ENCODE measurements at places on chromosomes 2 and 18. TPM values are rescaled to one million over a fixed set of nuclear protein-coding genes. Genes with fewer than 3 reads are reported as not detected.

SLC8A1 gene
- 492 TPM for total RNA-seq

FZD7 gene
- total RNA-seq = 21.8 TPM

FAM110C gene
- 0.60 TPM for total RNA-seq

ZAP70 gene
- 2.7 TPM for total RNA-seq

LINC00305 gene
- 0.21 TPM for total RNA-seq

PSMA8 gene
- total RNA-seq = not detected

FAM228A gene
- total RNA-seq = 1.7 TPM

ACP1 gene
- 119 TPM for total RNA-seq

SCN9A gene
- total RNA-seq = 1.4 TPM

NLRC4 gene
- not detected for total RNA-seq

TRIM54 gene
- total RNA-seq = 65.9 TPM

GAREM2 gene
- 1.2 TPM for total RNA-seq

CCDC148 gene
- total RNA-seq = 0.78 TPM

VIT gene
- total RNA-seq = not detected

DNA sequence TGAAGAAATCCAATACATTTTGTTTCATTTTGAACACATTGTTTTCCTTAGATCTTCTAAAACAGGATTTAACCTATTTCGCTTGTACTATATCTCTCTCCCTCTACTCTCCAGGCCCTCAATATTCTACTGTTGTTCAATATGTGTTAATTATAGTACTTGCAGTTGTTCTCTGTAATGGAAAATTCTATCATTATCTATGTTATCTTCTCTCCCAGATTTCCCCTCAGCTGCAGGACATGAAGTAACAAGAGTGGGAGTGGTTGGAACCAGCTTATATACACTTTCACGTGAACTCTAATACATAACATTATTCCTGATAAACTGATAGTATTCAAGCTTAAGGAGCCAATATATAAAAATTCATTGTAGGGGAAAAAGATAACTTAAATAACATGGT, 7.0 kb upstream of the STRN start:
- no peaks in the 10 kb centered on the region for H3K36me3 ChIP-seq
- DNase-seq = no peak
- H3K4me1 ChIP-seq = peaks cover 9% of the 10 kb centered on the region
- H3K27me3 ChIP-seq = no peaks in the 10 kb centered on the region
- H3K27ac ChIP-seq = no peak overlapping the region
- no peak overlapping the region for H3K4me3 ChIP-seq

GRCh38 chr2:211045025-211045424, 488.6 kb downstream of the CPS1 start:
- peaks cover 2% of the 10 kb centered on the region for H3K27me3 ChIP-seq
- no peaks in the 10 kb centered on the region for H3K4me1 ChIP-seq
- no peak overlapping the region for H3K4me3 ChIP-seq
- H3K36me3 ChIP-seq = no peaks in the 10 kb centered on the region

GRCh38 chr2:121386707-121387106, 101.7 kb upstream of the TFCP2L1 start:
- no peaks in the 10 kb centered on the region for H3K4me1 ChIP-seq
- no peak overlapping the region for H3K27ac ChIP-seq

- no peaks in the 10 kb centered on the region for H3K27me3 ChIP-seq
- H3K4me1 ChIP-seq = no peaks in the 10 kb centered on the region
- H3K36me3 ChIP-seq = no peaks in the 10 kb centered on the region
Measured at GRCh38 chr2:159557437-159558034, 58.8 kb downstream of the BAZ2B start.

DNA sequence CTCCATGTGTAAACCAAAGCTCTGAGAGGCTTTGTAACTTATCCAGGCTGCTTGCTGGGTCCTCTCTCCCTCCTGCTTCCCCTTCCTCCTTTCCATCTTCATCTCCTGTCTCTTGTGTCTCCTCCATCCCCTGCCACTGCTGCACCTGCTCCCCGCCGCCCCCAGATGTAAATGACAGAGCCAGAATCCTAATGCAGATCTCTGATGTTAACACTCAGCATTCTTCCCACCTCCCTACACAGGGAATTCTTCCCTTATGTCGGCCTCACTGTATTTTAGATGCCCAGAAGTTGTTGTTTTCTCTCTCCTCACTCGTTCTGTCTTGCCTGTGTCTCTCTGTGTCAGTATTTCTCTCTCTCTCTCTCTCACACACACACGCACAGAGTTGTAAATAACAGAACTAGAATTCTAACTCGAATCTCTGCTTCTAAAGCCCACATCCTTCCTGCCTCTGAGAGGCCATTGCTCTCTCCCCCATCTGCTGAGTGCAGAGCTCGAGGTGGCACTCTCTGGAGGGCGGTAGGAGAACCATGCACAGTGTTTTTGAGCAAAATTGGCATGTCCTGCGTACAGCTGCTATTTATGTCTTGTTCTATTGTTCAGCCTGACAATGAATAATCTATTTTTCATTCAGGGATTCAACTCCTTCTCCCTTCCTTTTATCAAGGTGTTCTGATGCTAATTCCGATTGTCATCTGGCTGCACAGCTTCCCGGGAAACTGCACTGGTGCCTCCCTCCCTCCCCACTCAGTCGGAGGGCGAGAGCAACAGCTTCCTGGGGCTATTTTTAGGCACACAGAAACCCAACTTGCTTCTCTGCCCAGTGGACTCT, 219.9 kb downstream of the SH3RF3 start:
- H3K4me3 ChIP-seq = no peak overlapping the region
- H3K27me3 ChIP-seq = no peaks in the 10 kb centered on the region
- DNase-seq = no peak
- H3K27ac ChIP-seq = no peak overlapping the region
- H3K36me3 ChIP-seq = no peaks in the 10 kb centered on the region
- peaks cover 18% of the 10 kb centered on the region for H3K4me1 ChIP-seq

- H3K36me3 ChIP-seq = no peaks in the 10 kb centered on the region
- no peak overlapping the region for H3K27ac ChIP-seq
- H3K27me3 ChIP-seq = no peaks in the 10 kb centered on the region
- H3K4me1 ChIP-seq = no peaks in the 10 kb centered on the region
- no peak for DNase-seq
Measured at GRCh38 chr2:18856765-18857164, 267.4 kb upstream of the NT5C1B start.

DNA sequence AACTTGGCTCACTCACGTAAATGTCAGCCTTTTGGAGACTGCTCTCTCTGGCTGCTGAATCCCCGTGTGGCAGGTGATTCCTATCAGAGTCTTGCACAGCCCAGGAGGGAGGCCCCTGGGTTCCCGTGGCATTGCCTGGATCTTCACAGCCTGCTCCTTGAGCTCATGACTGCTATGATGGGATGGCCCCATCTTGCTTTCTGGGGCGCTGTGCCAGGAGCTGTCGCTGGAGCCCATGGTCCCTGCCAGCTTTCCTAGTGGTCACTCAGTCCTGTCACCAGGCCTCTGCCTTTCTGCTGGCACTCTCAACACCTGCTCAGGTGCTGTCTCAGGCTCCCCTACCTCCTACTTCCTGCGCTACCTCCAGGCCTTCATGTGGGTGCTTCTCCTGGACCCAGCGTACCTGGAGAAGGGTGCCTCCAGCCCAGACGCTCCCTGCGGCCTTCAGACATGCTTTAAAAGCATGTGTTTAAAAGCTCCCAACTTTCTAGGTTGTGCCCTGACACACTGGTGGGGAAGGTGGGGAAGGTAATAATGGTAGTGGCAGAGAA, 110.1 kb downstream of the MCFD2 start:
- no peaks in the 10 kb centered on the region for H3K36me3 ChIP-seq
- H3K4me3 ChIP-seq = no peak overlapping the region
- no peaks in the 10 kb centered on the region for H3K4me1 ChIP-seq

DNA sequence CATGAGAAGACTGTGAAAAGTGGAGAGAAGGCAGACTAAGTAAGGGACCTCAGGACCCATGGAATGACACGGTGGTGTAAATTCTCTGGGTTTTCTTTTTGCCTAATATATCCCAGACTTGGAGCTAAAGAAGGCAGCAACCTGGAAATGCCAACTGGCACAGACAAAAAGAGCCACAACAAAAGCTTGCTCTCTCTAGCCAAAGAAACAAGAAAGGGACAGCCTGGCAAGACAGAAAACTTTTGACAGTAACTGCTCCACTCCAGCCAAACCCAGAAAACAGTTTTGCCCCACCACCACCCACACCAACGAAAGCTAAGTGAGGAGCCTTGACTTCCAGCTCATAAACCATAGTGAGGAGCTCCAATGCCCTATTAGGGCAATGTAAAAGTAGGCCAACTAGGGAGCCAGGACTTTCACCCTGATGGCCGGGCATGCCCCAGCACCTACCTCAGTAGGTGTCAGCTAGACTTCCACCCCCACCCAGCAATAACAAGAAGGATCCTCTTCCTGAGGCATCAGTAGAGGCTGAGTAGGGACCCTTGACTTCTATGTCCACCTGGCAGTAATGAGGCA, 35.5 kb downstream of the PELI1 start:
- H3K36me3 ChIP-seq = no peaks in the 10 kb centered on the region
- H3K27ac ChIP-seq = no peak overlapping the region
- DNase-seq = no peak

GRCh38 chr2:227643990-227644551, 22.5 kb upstream of the SCYGR5 start:
- H3K4me1 ChIP-seq = no peaks in the 10 kb centered on the region
- DNase-seq = no peak
- H3K4me3 ChIP-seq = no peak overlapping the region

- H3K4me1 ChIP-seq = no peaks in the 10 kb centered on the region
- no peaks in the 10 kb centered on the region for H3K27me3 ChIP-seq
- no peak overlapping the region for H3K4me3 ChIP-seq
- H3K36me3 ChIP-seq = no peaks in the 10 kb centered on the region
- no peak overlapping the region for H3K27ac ChIP-seq
Measured at GRCh38 chr2:12685145-12685544, 31.6 kb upstream of the TRIB2 start.

DNA sequence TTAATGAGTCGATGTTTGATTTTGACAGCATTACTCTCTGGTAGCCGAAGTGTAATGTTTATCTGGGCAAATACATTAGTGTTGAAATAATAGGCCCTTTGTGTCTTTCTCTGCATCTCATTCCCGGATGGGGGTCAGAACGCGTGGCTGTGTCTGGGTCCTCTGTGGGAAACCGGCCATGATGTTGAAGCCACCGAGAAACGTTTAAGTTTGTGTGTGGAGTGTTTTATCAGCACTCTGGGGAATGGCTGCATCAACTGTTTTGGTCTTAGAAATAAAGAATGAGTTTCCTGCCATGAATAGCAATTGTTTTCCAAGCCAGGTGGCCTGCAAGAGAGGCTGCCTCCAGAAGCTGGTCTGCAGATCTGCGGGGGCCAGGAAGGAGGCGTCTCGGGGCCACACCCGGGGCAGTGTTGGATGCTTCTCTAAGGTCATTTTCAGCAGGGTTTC, 69.7 kb downstream of the RNF144A start:
- H3K4me3 ChIP-seq = no peak overlapping the region
- peak; percentile 60 for DNase-seq
- H3K4me1 ChIP-seq = peaks cover 5% of the 10 kb centered on the region
- H3K36me3 ChIP-seq = no peaks in the 10 kb centered on the region
- H3K27ac ChIP-seq = no peak overlapping the region

- no peak for DNase-seq
- H3K36me3 ChIP-seq = no peaks in the 10 kb centered on the region
- no peaks in the 10 kb centered on the region for H3K4me1 ChIP-seq
Measured at GRCh38 chr2:209368406-209368805, 55.4 kb upstream of the MAP2 start.

- peaks cover 49% of the 10 kb centered on the region for H3K36me3 ChIP-seq
- DNase-seq = no peak
- peaks cover 31% of the 10 kb centered on the region for H3K4me1 ChIP-seq
- no peaks in the 10 kb centered on the region for H3K27me3 ChIP-seq
- peak overlapping the region; percentile 94 for H3K4me3 ChIP-seq
Measured at GRCh38 chr2:66441581-66442320, 6.8 kb downstream of the MEIS1 start.

DNA sequence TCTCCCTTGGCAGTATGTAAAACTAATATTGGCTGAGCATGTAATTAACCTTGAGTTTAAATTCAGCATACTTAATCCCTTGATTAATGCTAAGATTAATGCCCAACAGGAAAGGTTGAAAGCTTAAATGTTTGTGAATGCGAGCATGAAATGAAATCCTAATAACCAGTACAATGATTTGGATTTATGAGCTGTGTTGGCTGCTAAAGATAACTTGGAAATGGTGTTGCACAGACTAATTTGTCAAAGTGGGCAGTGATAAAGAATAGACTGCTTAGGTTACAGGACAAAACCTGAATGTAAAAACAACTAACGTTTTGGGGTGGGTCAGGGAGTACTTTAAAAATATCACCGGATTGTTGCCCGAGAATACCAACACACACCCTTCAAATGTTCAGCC, 70.6 kb downstream of the MGAT5 start:
- H3K4me3 ChIP-seq = no peak overlapping the region
- no peaks in the 10 kb centered on the region for H3K27me3 ChIP-seq
- peaks cover 9% of the 10 kb centered on the region for H3K4me1 ChIP-seq

- DNase-seq = peak; percentile 34
- no peak overlapping the region for H3K27ac ChIP-seq
- H3K4me3 ChIP-seq = no peak overlapping the region
Measured at GRCh38 chr2:47735136-47735869, 47.6 kb upstream of the MSH6 start.

- H3K4me1 ChIP-seq = no peaks in the 10 kb centered on the region
- H3K36me3 ChIP-seq = no peaks in the 10 kb centered on the region
- no peak overlapping the region for H3K4me3 ChIP-seq
- H3K27ac ChIP-seq = no peak overlapping the region
- H3K27me3 ChIP-seq = no peaks in the 10 kb centered on the region
- DNase-seq = peak; percentile 11
Measured at GRCh38 chr2:90069290-90069894, 1377.9 kb downstream of the RPIA start.

- H3K4me3 ChIP-seq = no peak overlapping the region
- H3K4me1 ChIP-seq = peaks cover 7% of the 10 kb centered on the region
- H3K27me3 ChIP-seq = no peaks in the 10 kb centered on the region
- no peaks in the 10 kb centered on the region for H3K36me3 ChIP-seq
- H3K27ac ChIP-seq = no peak overlapping the region
Measured at GRCh38 chr2:41167014-41167413, 715.1 kb upstream of the SLC8A1 start.

GRCh38 chr2:10811517-10811916, 1.1 kb downstream of the PDIA6 start:
- no peak for DNase-seq
- H3K4me1 ChIP-seq = peaks cover 14% of the 10 kb centered on the region
- H3K27ac ChIP-seq = peak overlapping the region; percentile 99

DNA sequence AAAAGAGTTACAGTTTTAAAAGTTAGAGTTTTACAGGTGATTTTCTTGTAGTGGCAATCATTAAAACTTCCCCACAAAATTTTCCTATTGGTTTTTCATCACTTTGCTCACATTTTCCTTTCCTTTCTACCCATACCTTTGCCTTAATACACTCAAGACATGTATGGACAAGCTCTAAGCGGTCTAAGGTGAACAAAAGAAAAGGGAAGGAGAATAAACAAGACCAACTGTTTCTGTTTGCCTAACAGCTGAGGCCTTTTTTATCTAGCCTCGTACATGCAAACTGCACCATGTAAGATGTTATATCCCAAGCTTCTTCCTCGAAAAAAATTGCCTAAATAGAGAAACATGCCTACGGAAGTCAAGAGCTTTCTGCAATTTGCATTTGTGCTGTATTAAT, 33.9 kb upstream of the TBC1D8 start:
- H3K27ac ChIP-seq = no peak overlapping the region
- H3K4me1 ChIP-seq = no peaks in the 10 kb centered on the region
- H3K4me3 ChIP-seq = no peak overlapping the region
- DNase-seq = no peak
- no peaks in the 10 kb centered on the region for H3K27me3 ChIP-seq

Data from cardiac muscle cell (in vitro differentiated cells and primary cell).